Neural progenitor cell (in vitro differentiated cells): ENCODE measurements at places on chromosomes 3 and 15.

GRCh38 chr3:45516829-45517228 lies 77.7 kb upstream of the LIMD1 start:
- no peak for DNase-seq

DNA sequence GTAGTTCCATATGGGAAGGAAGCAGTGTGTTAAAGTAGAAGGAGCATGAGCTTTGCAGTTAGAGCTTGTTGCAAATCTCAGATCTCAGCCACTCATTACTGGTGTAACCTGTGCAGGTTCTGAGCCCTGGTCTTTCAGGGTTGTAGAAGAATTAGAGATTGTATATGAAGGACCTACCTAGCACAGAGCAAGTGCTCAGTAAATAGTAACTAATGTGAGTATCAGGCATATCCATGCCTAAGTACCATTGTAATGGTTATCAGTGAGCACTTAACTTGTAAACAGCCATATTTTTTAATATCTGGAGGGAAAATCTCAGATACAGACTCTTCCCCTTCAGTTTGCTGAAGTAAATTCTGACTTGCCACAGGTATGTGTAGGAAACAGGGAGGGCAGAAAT lies 59.3 kb downstream of the MAP6D1 start:
- DNase-seq: no peak

- DNase-seq: no peak
These were observed 183.7 kb upstream of the KCNH8 start for GRCh38 chr3:18964640-18965039.

GRCh38 chr3:9864200-9864927 lies 15.7 kb downstream of the CIDEC start:
- no peak for DNase-seq

- no peak for DNase-seq
These were observed 154.1 kb upstream of the LPP start for GRCh38 chr3:187999821-188000220.

DNA sequence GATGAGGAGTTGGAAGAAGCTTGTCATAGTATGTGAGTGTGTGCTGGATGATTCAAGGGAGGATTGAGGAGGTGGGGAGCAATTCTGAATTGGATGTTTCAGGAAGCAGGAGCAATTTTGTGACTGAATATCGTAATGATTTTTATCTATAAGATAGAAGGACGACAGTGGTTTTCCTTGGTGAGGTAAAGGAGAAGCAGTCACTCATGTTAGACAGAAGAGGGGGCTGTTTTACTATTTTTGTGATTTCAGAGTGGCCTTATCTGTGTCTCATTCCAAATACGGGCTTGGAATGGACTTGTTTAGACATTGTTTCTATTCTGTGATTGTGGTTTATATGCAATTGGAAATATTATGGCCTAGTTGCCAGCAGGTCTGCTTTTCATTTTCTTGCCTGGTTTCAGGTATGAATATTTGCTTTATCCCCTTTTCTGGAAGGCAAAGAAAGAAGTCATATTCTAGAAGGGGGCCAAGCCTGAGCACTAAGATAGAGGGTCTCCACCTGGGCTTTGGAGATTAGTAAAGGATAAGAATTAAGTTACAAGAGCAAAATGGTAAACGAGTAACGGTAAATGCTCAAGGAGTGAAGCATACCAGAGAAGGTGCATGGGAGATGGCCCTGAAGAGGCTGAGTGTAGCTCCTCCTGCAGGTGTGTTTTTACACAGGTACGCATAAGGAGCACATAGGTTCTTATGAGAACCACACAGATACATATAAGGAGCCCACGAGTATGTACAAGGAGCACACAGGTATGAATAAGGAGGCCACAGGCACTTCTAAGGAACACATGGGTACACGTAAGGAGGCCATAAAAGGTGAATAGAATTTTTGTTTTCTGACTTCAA lies 124.6 kb upstream of the KCNAB1 start:
- DNase-seq: peak; percentile 56

- no peak for DNase-seq
These were observed 173.3 kb downstream of the PDZRN3 start for GRCh38 chr3:73451301-73451944.

DNA sequence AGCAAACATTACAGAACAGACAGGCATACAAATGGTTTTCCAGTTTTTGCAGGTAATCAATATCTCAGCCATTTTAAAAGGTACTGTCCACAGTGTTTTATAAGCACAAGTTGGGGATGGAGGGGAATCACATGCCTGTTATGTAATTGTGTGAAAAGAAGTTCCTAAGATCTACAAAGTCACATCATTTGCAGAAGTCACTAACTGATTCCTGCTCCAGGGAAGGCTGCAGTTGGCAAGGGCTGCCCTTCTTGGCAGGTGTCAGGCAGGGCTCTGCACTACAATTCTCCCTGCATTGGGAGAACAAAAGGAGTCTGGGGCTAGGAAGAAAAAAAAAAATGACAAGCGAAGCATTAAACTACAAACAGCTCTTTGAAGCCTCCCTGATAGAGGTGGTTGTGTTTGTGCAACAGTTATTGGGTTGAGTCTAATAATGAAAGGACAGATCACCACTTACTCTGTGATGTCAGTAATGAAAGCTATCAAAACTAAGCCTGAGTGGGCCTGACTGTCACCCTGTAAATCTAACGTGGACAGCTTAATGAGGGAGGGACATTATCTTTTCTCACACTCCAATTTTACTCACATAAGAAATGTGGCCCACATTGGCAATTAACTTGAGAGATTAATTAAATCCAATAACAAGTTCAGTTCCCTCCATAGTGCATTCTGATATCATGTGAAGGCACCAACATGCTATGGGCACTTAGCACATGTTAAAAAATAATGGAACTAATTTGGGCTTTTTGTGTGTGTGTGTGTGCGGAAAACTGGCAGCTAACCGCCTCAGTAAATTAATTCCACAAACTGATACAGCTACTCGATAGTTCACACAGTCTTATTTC lies 242.9 kb downstream of the FHIT start:
- DNase-seq: no peak

- DNase-seq: no peak
These were observed 152.3 kb upstream of the SNTN start for GRCh38 chr3:63500196-63500595.

- DNase-seq: no peak
These were observed 38.9 kb upstream of the PPP2R3A start for GRCh38 chr3:135926664-135927063.

GRCh38 chr15:92676561-92676960 lies 21.0 kb upstream of the FAM174B start:
- no peak for DNase-seq

DNA sequence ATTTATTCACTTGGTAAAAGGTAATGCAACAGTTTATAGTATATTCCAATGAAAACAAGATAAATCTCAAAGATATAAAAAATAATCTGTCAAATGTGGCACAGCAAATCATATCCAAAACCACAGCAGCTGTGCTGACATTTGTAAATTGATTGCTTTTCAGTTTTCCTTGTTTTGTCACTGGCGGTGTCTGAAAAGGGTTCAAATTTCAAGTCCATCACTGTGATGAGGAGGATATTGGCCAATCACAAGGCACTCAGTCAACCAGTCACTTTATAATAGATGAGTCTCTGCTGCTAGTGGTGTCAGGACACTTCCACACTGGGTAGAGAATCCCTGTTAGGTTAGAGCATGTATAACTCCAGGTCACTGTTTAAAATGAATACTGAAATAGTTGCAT lies 154.8 kb downstream of the SLC9A9 start:
- DNase-seq: no peak

GRCh38 chr3:163971861-163972260 lies 1106.4 kb downstream of the SI start:
- DNase-seq: no peak

DNA sequence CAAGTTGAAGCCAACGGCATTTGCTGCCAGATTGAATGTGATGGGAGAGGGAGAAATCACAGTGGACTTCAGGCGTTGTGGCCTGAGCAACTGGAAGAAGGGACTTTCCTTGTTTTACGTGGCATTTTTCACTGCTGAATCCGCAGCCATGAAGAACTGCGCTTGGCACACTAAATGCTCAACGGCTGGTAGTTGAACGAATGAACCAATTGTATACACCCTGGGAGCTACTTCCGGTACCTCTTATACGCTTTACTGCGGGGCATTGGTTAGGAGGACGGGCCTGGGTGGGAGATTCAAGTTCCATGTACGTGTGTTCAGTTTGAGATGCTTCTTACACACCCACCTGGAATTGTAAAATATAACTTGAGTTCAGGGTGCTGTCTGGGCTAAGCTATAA lies 5.2 kb downstream of the SYNM start:
- no peak for DNase-seq

DNA sequence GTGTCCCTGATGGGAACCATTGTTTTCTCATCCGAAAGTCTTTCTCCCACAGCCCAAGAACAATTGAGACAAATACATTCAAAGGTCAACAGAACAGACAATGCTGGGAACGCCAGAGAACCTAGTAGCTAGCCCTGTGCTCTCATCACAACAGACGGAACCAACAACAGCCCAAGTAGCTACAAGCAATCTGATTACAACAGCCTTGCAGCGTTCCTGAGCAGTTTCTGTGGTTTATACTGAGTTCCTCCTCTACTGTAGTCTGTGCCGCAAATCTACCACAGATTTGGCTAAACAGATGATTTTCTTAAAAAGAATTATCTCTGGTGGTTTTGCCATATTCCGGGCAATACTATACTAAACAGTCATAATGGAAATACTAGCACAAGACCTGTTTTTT lies 435.6 kb downstream of the MECOM start:
- DNase-seq: peak; percentile 75

GRCh38 chr3:10108091-10108490 lies at the start of gene FANCD2OS:
Gene FANCD2OS (minus strand): TSS chr3:10108255. CDS start chr3:10104774, 3,481 bp downstream.
- no peak for DNase-seq

GRCh38 chr3:64271631-64272030 lies 46.4 kb upstream of the PRICKLE2 start:
- no peak for DNase-seq

DNA sequence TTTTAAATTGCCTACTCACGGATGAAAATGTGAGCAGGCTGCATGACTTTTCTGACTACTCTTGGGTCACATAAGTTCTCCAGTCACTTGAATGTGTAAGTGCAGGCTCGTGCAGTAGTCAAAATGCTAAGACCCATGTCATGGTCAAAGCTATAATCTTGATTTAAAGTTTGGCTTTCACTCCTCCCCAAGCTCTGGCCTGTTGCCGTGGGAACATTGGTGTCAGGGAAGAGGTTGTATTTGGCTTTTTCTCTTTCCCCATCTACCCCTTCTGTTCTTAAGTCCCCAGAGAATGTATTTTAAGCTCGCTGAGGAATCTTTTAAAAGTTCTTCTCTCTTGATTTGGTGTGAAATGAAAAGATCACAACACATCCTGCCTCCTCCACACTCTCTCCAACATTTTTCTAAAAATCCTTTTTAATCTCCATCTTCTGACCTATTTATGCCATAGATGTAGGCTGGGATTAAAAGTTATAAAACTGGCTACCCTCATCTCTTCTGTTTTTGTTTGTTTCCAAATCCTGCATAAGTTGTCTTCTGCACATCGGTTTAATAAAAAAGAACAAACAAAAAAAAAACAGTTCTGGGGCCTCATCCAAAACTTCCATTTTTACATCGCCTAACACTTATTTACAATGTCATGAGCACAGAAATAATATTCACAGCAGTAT lies 61.4 kb upstream of the ADAMTSL3 start:
- DNase-seq: no peak

DNA sequence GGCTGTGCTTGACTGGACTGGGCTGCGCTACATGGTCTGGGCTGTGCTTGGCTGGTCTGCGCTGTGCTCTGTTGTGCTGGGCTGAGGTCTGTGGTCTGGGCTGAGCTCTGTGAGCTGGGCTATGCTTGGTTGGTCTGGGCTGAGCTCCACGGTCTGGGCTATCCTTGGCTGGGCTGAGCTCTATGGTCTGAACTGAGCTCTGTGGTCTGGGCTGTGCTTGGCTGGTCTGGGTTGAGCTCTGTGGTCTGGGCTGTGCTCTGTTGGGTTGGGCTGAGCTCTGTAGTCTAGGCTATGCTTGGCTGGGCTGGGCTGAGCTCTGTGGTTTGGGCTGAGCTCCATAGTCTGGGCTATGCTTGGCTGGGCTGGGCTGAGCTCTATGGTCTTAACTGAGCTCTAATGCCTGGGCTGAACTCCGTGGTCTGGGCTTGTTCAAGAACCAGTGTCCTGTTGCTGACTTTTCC lies 92.0 kb downstream of the PLXNA1 start:
- peak; percentile 20 for DNase-seq

DNA sequence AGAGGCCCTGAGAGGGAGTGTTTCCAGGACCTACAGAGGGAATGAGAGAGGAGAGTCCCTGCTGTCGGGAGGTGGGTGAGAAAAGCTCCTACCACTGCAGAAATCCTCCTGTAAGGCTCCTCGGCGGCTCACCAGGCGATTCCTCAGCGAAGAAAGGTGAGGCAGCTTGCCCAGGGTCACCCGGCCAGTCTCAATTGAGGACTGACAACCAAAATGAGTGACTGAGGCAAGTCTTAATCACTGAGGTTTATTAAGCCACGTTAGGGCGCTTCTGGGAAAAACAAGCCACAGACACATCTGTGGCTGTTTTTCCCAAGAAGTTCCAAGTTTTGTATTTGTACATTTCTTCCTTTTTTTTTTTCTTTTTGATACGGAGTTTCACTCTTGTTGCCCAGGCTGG lies 48.5 kb downstream of the ZDHHC19 start:
- DNase-seq: no peak

GRCh38 chr3:157501863-157502262 lies 1.4 kb downstream of the VEPH1 start:
- peak; percentile 83 for DNase-seq

- no peak for DNase-seq
These were observed 7.9 kb upstream of the FBXO22 start for GRCh38 chr15:75895731-75896130.

GRCh38 chr3:35817216-35817615 lies 177.9 kb downstream of the ARPP21 start:
- DNase-seq: no peak

DNA sequence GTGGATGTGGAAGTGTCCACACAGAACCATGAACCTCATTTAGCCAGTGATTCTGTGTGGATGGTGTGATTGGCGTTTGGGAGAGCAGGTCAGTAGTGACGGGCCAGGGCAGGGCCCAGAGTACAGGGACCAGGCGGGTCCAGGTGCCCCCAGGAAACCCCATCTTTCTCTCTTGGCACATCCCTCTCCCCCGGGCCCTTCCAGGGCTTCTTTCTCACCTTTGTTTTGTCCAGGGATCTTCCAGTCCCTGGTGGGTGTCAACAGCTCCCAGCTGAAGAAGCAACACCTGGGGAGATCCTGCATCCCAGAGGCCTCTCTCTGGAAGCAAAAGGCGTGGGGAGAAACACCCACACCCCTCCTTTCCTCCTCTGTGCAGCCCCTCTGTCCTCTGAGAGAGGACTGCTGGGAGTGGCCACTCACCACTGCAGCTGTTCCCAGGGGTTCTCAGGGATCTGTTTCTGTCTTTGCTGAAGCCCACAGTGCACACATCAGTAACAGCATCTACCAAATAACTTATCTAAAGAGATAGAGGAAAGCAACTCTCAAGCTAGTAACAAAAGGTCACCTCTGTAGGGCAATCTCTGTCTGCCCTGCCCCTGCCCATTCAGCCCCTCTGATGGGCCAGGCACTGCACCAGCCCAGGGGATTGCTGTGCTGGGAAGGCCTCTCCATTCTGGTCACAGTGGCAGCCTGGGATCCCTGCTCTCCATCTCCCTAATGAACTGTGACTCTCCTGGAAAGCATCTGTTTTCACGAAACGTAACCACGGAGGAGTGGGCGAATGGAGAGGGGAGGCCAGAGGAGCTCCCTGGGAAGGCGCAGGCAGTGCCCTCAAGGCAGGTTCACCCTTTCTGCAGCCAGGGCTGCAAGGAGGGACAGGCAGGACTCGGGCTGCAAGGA lies 98.3 kb upstream of the ALDH1A3 start:
- peak; percentile 2 for DNase-seq

GRCh38 chr3:112767177-112767576 lies 79.5 kb downstream of the CD200R1L start:
- no peak for DNase-seq
